ENCODE measurements at places on chromosomes 3 and 15.

- DNase-seq = no peak
These were observed 3.0 kb upstream of the SHC4 start for GRCh38 chr15:48966595-48967301.

DNA sequence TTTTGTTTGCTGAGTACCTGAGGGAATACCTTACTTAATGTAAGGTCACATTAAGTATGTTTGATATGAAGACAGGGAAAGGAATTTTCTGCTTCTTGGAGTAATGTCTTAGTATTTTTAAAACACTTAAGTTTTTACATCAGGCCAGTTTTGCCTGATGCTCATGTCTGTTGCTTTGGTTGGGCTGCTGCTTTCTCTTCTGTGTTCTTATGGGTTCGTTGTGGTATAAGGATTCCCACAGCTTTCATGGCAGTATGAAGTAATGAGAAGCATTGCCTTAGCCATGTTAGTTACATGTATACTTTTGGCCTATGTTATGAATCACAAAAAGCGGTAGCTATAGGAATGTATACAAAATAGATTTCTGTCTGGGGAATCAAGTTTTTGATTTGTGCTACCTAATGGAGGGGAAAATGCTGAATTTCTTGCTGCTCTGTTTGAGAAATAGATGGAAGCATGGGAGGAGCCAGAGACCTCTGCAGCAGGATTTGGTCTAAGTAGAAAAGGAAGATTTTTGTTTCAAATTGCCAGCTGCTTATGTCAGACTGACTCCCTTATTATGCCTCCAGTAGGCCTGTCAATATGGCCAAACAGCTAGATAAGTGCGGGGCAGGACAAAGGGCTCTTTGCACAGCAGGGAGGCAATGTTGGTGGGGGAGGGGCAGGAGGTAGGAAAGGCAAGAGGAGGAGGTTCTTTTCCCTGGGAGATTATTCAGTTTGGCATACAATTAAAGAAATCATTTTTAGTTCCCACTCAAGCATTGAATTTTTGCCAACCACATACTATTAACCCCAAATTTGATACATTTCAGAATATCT is 5.2 kb downstream of the SETD5 start:
- peak; percentile 88 for DNase-seq

DNA sequence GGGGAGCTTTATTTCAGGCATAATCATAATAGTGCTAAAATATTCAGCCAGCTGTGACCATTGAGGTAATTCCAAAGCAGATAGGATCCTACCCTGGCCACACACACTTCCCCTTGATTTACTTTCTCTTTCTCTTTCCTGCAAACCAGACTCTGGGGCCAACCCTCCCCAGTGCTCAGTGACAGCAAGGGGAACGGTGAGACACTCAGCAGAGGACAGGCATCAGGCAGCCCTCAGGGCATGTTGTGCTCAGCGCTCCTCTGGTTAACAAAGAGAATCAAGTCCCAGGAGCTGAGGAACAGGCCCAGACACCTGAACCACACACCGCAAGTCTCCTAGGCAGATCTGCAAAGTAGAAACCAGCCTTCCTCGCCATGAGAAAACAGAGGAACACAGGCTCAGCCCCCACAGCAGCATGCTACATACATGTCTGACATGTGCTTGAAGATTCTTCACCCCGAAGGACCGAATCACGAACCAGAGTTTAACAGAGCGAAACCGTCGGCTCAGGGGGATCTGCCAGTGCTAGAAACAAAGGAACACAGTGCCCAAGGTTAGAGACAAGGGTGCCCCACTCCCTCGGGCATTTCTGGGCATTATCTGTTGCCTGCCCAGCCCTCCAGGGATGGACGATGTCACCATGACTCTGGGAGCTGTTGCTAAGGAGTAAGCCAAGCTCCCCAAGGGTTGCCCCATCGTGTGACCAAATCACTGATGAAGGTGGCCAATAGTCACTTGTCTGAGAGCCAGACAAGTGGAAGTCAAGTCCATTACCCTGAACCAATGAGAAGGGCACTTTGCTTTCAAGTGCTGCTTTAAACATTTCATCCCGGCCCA is 17.5 kb downstream of the HDC start:
- DNase-seq = no peak

GRCh38 chr3:24354230-24354629 is 140.4 kb downstream of the THRB start:
- no peak for DNase-seq

DNA sequence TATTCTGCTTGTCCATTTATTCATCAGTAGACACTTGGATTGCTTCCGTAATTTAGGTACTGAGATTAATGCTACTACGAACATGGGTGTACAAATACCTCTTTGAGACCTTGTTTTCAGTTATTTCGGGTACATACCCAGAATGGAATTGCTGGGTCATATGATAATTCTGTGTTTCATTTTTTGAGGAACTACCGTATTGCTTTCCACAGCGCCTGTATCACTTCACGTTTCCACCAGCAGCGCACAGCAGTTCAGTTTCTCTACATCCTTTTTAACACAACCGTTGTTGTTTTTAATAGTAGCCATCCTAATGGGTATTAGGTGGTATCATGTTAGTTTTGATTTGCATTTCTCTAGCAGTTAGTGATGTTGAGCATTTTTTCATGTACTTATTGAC is 9.5 kb downstream of the PAK2 start:
- DNase-seq = no peak

DNA sequence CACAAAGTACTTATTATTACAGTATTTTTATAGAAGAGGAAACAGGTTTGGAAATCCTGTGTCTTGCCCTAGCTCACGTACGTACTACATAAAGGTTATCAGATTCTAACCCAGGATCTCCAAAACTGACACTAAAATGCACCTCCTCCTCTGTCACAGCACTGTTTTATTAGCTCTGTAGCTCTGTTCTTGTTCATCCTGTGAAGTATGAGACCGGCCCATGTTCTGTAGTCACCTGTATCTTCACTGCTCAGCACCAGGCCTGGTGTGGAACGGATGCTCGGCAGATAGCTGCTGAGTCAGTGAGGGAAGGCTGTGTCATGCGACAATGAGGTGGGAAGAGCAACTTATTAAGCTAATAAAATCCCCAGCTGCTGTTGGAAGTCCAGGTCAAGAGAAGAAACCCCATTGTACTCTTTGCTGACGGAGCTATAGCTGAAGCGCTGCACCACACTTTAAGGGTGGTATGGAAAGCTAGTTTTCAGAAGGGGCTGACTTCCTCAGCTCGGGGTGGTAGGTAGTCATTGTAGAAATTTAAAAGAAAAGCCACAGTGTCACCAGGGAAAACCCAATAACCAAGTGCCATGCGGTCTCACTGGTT is 22.8 kb downstream of the BCL2A1 start:
- DNase-seq = no peak

DNA sequence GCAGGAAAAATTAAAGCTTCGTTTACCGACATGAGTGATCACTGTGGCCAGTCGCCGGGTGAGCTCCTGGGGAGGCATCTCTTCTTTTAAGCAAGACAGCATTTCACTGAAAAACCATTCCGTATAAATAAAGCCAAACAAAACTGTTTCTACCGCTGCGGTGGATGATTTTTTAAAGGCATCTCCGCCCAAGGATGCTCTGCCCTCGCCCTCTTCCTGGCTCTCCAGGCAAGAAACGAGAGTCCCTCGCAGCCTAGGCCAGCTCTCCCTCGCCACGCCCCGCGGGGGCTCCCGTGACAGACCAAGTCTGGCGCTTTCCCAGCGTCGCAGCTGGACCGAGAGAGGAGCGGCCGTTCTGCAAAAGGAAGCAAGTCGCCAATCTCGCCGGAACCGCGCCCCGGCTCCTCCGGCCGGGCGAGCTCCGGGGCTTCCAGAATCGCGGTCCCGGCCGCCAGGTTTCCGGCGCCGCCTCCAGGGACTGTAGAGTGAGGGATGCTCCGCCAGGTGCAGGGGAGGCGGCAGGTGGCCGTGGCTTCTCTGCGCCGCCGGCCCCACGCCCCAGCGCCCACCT is 458 bp downstream of the MCF2L2 start:
- peak; percentile 75 for DNase-seq

Measured in glutamatergic neuron (in vitro differentiated cells).